ENCODE measurements at places on chromosomes 2 and 18.

GRCh38 chr2:176292608-176293007 lies 23.4 kb downstream of the MTX2 start:
- DNase-seq: no peak

DNA sequence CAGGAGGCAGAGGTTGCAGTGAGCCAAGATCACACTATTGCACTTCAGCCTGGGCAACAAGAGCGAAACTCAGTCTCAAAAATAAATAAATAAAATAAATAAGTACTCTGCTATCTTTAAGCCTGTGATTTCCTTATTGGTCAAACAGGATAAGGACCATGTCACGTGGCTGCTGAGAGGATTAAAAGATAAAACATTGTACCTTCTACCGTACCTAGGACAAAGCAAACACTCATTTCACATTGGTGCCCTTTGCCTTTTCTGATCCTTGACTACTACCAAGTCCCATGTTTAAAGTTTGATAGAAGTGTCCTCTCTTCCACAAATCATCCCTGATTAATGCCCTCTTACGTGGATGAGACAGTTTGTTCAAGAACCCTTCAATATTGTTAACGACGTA lies 120.2 kb upstream of the TFCP2L1 start:
- no peak for DNase-seq

- DNase-seq: no peak
Observed at GRCh38 chr2:223076573-223076972, 24.6 kb downstream of the KCNE4 start.

- no peak for DNase-seq
Observed at GRCh38 chr2:209512971-209513370, 89.1 kb downstream of the MAP2 start.
